ENCODE measurements at places on chromosomes 1 and 21. TPM values are rescaled to one million over a fixed set of nuclear protein-coding genes. Genes with fewer than 3 reads are reported as not detected.

MROH7 gene
- total RNA-seq, result under 0.01 TPM

DPH2 gene
- total RNA-seq, result 23.4 TPM

IVL gene
- not detected for total RNA-seq

RRP15 gene
- total RNA-seq, result 12.2 TPM

S100A12 gene
- not detected for total RNA-seq

RGSL1 gene
- not detected for total RNA-seq

KRTAP10-10 gene
- not detected for total RNA-seq

AZIN2 gene
- 1.9 TPM for total RNA-seq

FCRL1 gene
- not detected for total RNA-seq

C1orf185 gene
- total RNA-seq, result not detected

NRAS gene
- total RNA-seq, result 87.4 TPM

SWT1 gene
- 2.9 TPM for total RNA-seq

TMIGD3 gene
- total RNA-seq, result 0.32 TPM

E2F2 gene
- total RNA-seq, result 2.0 TPM

CA6 gene
- total RNA-seq, result not detected

NHLH1 gene
- not detected for total RNA-seq

PAQR6 gene
- under 0.01 TPM for total RNA-seq

Measured in epithelial cell of umbilical artery (primary cell).